Activated naive CD4-positive, alpha-beta T cell treated with anti-CD3 and anti-CD28 coated beads, Interleukin-2, amount 50 U/mL, for 72 hours (primary cell): ENCODE measurements at places on chromosomes 2 and 18. TPM values are rescaled to one million over a fixed set of nuclear protein-coding genes. Genes with fewer than 3 reads are reported as not detected.

LCT gene
- 0.27 TPM for total RNA-seq

TNP1 gene
- not detected for total RNA-seq

HDLBP gene
- 276 TPM for total RNA-seq

IL1B gene
- 0.25 TPM for total RNA-seq

SLC14A1 gene
- total RNA-seq, result 0.54 TPM
